Naive thymus-derived CD4-positive, alpha-beta T cell (primary cell): ENCODE measurements at places on chromosomes 2 and 18.
A peak's percentile ranks its signal among the peaks of the same experiment; 100 is the strongest.

DNA sequence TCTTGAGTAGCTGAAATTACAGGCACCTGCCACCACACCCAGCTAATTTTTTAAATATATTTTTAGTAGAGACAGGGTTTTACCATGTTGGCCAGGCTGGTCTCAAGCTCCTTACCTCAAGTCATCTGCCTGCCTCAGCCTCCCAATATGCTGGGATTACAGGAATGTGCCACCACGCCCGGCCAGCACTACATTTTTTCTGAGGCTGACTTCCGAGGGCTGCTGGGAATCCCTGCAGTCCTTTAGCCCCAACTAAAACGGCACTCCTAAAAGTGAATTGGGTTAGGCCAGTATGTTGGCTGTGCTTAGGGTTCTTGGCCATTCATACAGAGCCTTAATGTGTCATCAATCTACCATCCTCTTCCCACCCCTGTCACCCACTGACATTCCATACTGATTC is 375.4 kb downstream of the DCC start:
- no peaks in the 10 kb centered on the region for H3K4me1 ChIP-seq
- H3K27ac ChIP-seq, result no peak overlapping the region
- H3K4me3 ChIP-seq, result no peak overlapping the region
- no peaks in the 10 kb centered on the region for H3K36me3 ChIP-seq

- no peak overlapping the region for H3K27ac ChIP-seq
- H3K4me1 ChIP-seq, result no peaks in the 10 kb centered on the region
- H3K27me3 ChIP-seq, result no peaks in the 10 kb centered on the region
- no peaks in the 10 kb centered on the region for H3K36me3 ChIP-seq
- DNase-seq, result no peak
Measured at GRCh38 chr2:149612122-149612521, 24.5 kb upstream of the MMADHC start.

GRCh38 chr2:56344771-56345170 is 161.0 kb downstream of the CCDC85A start:
- no peaks in the 10 kb centered on the region for H3K36me3 ChIP-seq
- no peak for DNase-seq
- no peaks in the 10 kb centered on the region for H3K27me3 ChIP-seq
- no peak overlapping the region for H3K4me3 ChIP-seq
- H3K4me1 ChIP-seq, result no peaks in the 10 kb centered on the region

- no peaks in the 10 kb centered on the region for H3K36me3 ChIP-seq
- no peak overlapping the region for H3K27ac ChIP-seq
- H3K4me1 ChIP-seq, result no peaks in the 10 kb centered on the region
Measured at GRCh38 chr2:191311-192190, 72.3 kb downstream of the SH3YL1 start.

DNA sequence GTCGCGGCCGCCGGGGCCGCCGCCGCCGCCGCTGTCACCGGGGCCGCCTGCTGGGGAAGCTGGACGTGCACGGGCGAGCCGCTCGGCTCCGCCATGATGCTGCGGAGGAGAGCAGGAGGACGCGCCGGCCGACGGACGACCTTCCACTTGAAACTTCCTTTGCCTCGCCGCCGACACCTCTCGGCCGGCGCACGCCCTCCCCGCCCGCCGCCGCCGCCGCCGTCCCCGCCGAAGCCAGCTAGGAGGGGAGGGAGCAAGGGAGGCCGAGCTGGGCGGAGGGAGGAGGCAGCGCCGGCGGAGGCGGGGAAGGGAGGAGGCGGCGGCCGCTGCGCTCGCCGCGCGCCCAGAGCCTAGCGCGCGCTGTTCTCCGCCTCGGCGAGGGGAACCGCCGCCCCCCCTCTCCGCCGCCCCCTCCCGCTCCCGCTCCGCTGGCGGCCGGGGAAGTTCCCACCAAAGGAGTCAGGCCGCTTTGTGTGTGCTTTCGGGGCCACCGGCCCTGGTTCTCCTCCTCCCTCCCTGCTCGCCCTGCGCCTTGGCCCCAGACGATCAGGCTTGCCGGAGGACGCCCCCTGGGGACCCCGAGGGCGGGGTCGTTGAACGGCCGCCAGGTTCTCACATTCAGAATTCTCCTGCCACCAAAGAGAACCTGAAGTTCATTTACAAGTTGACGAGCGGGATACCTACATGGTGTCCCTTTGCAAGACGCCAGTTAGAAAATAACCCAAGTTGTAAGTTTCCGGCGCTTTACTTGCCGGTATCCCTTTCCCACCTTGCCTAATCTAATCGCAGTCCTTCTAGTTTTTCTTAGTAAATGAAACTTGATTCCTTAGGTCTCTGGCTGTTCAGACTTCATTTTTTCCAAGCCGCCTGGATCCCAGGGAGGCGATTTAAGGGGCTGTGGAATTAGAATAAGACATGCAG is at the start of gene STK39:
Gene STK39, minus strand, starts transcription at position 255 of the 921 bp plus-strand sequence. Its CDS starts 160 bp downstream, at position 95.
- H3K4me3 ChIP-seq, result peak within 1 kb of the TSS; percentile 74
- H3K27ac ChIP-seq, result peak within 1 kb of the TSS; percentile 77
- H3K27me3 ChIP-seq, result no peaks in the 10 kb centered on the region
- DNase-seq, result peak; percentile 50
- H3K36me3 ChIP-seq, result no peaks in the 10 kb centered on the region

GRCh38 chr2:32200814-32201213 is 35.1 kb downstream of the SLC30A6 start:
- peaks cover 30% of the 10 kb centered on the region for H3K36me3 ChIP-seq
- no peak overlapping the region for H3K4me3 ChIP-seq
- no peak overlapping the region for H3K27ac ChIP-seq
- no peaks in the 10 kb centered on the region for H3K27me3 ChIP-seq

DNA sequence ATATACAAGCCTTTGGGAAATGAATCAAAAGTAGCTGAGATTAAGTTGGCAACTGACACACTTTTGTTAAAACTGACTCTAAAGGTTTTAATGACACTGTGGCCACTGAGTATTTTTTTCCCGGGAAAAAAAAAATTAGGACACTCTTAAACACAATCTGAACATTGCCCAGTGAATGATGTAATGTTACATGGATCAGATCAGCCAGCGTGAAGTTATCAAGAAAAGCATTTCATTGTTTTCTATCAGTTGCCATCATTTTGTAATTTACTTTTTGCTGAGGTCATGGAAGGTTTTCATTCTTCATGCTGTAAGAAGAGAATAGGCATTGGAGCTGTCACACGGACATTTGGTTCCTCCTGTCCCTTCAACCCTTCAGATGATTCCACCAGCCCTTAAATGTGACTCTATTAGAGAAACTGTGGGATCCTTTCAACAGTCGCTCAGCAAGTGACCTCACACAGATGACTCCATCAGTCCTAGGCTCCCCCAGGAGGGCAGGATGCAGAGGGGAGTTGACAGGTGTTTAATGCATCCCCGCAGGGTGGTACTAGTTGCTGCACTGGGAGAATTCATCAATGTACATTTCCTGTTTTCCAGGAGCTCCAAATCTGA is 164.2 kb downstream of the MGAT5 start:
- H3K27me3 ChIP-seq, result no peaks in the 10 kb centered on the region
- DNase-seq, result no peak
- no peaks in the 10 kb centered on the region for H3K4me1 ChIP-seq

DNA sequence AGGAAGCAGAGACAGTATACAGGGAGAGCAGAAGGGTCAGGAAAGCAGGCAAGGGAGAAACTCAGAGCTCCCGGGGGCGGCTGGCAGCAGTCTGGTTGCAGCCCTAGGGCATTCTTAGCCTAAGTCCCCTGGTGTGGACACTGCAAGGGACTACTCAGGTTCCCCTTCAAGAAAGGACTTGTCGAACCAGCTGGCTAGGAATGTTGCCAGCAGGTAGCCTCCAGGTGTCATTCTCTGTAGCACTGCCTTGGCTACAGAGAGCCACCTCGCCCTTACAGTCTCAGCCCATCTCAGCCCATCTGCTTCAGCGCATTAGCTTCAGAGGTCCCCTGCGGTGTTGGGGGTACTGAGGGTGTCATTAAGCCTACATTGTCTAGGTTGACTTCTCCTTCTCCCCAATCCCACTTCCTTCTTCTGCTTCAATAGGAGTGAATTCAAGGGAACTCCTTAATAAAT is 11.3 kb upstream of the TMSB10 start:
- no peaks in the 10 kb centered on the region for H3K27me3 ChIP-seq
- DNase-seq, result no peak
- H3K4me1 ChIP-seq, result peaks cover 40% of the 10 kb centered on the region
- H3K27ac ChIP-seq, result peak overlapping the region; percentile 77

DNA sequence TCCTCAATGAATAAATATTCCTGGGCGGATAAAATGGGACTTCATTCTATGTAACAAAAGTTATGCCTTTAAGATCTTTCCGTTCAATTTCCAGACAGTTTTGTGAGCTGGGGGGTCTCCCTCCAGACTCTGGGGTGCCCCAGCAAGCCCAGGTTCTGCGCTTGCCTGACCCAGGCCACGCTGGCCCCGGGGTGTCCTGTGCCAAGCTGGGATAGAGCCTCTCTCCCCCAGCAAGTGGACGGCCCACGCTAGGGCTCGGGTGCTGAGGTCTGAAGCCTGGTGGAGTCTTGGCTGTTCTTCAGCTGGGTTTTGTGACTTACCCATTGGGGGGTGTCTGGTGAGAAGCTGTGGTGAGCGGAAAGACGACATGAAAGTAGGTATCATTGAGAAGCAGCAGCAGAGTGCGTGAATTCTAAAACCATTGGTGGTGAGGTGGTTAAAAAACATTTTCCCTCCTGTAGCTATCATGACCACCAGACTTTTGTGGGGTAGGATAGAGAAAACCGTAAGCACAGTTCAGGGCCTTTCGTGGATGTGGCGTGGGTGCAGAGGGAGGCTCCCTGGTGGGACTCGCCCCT is 346.8 kb downstream of the ANAPC1 start:
- peaks cover 6% of the 10 kb centered on the region for H3K4me1 ChIP-seq
- H3K36me3 ChIP-seq, result no peaks in the 10 kb centered on the region
- no peak overlapping the region for H3K27ac ChIP-seq
- no peak for DNase-seq
- no peak overlapping the region for H3K4me3 ChIP-seq
